IPS DF 19.7 (cell line): ENCODE measurements at places on chromosomes 6 and 20.
A peak's percentile ranks its signal among the peaks of the same experiment; 100 is the strongest.

GRCh38 chr20:58458342-58459057, 56.7 kb downstream of the APCDD1L start:
- no peak for DNase-seq

GRCh38 chr6:106858653-106859092, 115.9 kb downstream of the CD24 start:
- DNase-seq = no peak

- DNase-seq = peak; percentile 50
Observed at GRCh38 chr6:143337201-143337949, 113.1 kb downstream of the ADAT2 start.

- DNase-seq = no peak
Observed at GRCh38 chr6:906920-907319, 214.0 kb upstream of the EXOC2 start.

- DNase-seq = no peak
Observed at GRCh38 chr6:100913400-100914276, 32.5 kb upstream of the ASCC3 start.

GRCh38 chr6:34295721-34296120, 46.9 kb upstream of the SMIM29 start:
- no peak for DNase-seq

DNA sequence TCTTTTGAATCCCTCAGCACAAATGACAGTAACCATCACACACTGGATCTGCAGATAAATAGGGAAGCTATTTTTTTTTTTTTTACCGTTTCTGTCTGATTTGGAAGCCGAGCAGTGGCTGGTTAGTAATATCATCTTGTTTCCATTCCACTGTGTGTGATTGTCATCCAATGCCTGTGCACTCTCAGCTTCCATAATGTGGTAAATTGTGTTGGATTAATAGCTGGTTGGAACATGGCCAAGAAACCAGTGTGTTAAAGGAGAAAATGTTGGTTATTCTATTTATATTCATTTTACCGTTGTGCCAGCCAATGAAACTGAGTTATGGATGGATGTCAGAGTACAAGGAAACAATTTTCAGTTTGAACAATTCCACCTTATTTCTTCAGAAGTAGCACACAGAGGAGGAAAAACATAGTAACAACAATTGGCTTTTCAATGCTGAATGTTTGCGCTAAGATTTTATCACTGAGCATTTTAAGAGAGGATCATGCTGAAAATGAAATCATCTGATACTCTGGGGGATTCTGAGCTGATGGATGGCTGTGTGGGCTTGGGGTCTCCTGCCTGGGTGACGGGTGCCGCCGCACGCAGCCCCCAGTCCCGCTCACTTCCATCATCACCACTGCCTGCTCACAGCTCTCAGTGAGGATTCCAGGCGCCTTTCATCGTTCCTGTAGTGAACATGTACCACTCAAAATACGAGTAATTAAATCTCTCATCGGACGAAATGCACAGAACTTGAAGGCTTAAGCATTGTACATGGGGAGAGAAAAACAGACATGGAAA, 40.7 kb upstream of the EXOC2 start:
- no peak for DNase-seq

DNA sequence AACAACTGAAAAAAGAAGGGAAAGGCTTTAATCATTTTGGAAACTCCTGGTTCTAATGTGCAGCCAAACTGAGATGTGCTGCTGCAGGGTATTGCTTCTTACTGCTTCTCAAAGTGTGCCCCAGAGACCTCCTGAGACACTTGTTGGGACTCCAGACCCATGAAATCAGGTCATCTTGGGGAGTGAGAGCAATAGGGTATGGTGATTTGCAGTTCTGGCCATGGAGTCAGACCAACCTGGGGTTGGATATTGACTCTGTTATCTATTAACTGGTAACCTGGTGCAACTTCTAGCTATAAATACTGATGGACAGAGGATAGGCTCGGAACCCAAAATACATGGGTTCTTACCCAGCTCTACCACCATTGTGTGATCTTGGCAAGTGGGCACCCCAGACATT, 3.8 kb downstream of the TSPO2 start:
- DNase-seq = no peak

- DNase-seq = no peak
Observed at GRCh38 chr6:89010825-89011224, 47.4 kb upstream of the RNGTT start.

- DNase-seq = no peak
Observed at GRCh38 chr6:2639896-2640295, 110.8 kb downstream of the MYLK4 start.

DNA sequence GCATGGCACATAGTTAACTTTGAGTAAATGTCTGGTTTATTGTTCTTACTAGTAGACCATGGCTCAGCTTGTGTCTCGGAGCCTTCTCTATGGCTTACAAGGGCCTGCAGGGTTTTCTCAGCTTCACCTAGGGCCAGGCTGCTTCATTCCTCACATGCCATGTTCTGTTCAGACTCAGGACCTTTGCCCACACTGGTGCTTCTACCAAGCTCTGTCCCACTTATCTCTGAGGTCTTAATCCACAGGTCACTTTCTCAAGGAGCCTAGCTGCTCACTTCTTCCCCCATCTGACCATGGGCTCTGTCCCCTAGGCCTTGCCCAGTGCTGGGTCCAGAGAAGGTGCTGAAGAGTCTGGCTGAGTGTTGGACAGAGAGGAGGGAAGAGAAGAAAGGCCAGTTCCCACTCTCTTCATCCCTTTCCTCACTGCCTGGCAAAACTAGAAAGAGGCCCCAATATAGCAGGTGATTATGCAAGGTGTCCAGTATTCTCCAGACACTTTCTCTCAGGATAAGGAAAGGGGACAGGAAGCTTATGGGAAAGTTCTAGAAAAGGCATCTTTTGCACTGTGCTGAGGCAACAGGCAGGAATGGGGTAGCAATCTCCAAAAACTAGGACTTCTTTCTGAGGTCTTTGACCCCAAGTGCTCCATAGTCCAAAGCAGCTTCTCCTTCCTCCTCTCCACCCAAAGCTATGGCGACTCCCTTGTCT, 40.0 kb downstream of the COX4I2 start:
- no peak for DNase-seq

GRCh38 chr6:52640916-52641315, 30.0 kb upstream of the TMEM14A start:
- no peak for DNase-seq

DNA sequence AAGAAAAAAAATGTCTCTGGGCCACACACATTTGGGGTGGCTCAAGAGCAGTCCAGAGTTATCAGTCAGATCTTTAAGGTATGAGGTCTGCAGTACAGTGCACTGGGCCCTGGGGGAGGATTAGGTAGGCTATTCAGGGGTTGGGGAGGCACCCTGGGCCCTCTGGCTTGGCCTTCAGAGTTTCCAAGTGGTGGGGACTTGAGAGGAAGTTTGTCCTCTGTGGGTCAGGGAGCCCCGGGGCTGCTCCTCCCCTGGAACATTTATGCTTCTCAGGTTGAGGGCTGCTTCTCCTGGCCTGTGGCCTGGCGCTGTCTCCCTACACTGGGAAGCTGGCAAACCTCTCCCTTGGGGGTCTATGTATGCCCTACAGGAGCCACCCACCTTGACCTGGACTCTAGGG, 46.0 kb downstream of the PTK7 start:
- DNase-seq = no peak

DNA sequence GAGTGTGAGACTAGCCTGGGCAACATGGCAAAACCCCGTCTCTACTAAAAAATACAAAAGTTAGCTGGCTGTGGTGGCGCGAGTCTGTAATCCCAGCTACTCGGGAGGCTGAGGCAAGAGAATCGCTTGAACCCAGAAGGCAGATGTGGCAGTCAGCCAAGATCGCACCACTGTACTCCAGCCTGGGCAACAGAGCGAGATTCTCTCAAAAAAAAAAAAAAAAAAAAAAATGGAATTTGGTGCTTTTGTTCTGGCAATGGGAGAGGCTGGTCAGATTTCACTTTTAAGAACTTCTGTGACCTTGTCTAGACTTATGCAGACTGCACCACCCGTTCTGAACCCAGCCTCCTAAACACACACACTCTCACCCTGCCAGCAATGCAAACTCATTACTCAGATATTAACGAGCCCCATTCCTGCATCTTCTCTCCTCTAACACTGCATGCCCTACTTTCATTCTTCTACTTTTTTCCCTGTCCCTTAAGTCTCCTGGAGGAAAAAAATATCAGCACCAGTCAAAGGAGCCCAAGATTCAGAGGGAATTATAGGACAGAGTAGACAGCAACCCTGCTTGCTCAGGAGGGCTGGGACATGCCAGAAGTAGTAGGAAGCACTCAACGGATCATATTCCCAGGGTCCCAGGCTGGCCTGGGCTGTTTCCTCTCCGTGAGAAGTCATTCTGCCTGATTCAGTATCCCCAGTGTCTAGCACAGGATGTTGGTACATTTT, 4.4 kb downstream of the MOCS1 start:
- DNase-seq = no peak

DNA sequence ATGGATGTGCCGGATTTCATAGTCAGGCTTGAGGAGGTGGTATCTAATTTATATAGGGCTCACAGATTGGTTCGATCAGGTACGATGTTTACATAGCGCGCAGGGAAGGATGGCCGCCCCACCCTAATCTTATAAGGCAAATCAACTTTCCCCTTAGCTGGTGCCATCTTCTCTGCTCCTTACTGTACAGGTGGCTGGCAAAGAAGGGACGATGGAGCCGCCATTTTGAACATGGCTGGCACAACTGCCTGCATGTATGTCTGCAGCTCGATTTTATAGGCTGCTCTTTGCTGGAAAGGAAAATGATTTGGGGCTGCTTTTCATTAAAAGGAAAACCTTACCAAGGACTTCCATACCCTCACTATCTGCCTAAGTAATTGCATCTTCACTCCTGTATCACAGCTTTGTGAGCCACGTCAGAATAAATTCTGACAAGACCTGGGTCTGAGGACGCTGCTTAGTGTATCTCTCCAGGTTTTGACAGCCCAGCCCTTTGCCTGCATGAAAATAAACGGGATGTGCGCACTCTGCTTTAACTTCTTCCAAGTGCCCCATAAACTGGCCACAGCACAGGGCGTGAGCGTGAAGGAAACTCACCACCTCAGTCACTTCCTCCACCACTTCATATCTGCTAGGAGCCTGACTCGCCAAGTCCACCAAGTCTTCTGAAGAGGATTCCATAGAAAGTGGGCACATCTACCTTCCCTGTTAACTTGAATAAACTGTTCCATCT, 109.4 kb upstream of the ARMC2 start:
- DNase-seq = no peak

DNA sequence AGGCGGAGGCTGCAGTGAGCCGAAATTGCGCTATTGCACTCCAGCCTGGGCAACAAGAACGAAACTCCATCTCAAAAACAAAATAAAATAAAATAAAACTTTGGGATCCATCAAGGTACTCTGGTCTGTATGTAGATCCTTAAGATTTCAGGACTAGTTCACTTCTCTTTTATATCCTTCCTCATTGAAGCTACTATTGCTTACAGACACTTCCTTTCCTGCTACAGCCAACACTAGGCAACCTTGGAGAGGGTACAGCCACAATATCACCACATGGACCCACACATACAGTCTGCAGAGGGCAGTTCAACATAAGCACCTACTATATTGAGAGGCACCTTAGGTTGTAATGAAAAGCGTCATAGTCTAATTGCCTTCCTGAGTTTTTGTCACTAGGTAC, 113.3 kb downstream of the ATXN1 start:
- no peak for DNase-seq

DNA sequence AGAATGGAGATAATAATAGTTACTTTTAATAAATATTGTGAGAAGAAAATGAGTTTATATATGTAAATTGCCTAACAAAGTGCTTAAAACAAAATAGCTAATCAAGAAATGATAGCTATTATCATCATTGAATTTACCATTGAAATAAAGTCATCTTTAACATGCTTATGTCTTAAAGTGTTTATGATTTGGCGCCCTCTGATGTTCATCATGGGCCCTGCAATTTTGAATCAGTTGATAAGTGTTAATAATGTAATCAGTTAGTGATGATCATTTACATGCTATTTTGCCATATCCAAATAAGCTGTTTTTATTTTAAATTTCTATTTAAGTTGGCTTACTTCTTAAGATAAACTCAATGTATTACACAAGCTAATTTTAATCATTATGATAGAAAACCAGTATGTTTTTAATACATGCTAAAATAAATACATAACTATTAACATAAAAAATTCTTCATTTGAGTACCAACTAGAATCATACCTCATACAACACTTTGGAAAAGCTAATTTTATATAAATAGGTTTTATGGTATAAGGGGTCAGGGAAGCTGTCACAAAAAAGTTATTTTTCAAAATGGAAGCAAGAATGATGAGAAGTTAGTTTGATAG, 39.2 kb upstream of the TPD52L1 start:
- no peak for DNase-seq

GRCh38 chr20:60000271-60001042, 42.2 kb downstream of the CDH26 start:
- no peak for DNase-seq

DNA sequence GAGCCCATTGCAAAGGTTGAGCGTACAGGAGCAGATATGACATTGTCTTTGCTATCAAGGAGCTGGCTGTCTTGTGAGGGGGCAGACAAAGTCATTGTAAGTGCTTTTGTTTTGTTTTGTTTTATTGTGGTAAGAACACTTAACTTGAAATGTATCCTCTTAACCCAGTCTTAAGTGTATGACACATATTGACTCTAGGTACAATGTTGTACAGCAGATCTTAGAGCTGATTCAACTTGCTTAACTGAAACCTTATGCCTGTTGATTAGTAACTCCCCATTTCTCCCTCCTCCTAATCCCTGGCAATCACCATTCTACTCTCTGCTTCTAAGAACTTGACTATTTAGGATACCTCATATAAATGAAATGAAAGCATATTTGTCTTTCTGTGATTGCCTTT, 429.0 kb downstream of the BMP2 start:
- no peak for DNase-seq

- DNase-seq = no peak
Observed at GRCh38 chr20:46601603-46602122, 49.6 kb downstream of the SLC13A3 start.

DNA sequence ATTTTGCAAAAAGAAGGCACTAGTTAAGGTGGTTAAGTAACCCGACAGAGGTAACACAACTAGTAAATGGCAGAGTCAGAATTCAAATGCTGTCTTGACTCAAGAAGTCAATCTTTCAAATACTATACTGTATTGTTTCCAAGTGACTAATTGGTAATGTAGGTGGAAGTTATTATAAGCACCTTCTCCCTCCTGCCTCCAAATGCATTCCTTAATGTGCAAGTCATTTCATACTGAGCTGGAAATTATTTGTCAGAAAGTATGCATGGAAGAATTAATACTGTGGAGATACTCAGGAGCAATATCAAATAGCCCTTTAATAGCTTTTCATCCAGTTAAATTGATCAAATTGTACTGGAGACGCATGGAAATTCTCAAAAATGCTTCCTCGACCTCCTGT, 579.1 kb downstream of the DOK5 start:
- DNase-seq = no peak
